ENCODE measurements at places on chromosomes 12 and 14. TPM values are rescaled to one million over a fixed set of nuclear protein-coding genes. Genes with fewer than 3 reads are reported as not detected.

The OR6C2 gene
- not detected for polyA plus RNA-seq

DNA sequence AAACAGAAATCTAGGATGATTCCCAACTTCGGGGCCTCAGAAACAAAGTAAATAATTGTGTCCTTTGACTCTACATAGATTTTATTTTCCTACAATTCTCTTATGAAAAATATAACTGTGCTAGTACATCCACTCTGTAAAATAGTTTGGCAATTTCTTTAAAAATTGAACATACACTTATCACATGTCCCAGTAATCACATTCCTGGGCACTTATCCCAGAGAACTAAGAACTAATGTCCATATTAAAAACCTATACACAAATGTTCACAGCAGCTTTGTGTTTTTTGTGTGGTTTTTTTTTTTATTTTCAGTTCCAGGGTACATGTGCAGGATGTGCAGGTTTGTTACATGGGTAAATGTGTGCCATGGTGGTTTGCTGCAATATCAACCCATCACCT, 99.0 kb downstream of the KCNH5 start:
- no peak for DNase-seq

- no peak for DNase-seq
Observed at GRCh38 chr14:84975241-84975902, 554.6 kb upstream of the FLRT2 start.

DNA sequence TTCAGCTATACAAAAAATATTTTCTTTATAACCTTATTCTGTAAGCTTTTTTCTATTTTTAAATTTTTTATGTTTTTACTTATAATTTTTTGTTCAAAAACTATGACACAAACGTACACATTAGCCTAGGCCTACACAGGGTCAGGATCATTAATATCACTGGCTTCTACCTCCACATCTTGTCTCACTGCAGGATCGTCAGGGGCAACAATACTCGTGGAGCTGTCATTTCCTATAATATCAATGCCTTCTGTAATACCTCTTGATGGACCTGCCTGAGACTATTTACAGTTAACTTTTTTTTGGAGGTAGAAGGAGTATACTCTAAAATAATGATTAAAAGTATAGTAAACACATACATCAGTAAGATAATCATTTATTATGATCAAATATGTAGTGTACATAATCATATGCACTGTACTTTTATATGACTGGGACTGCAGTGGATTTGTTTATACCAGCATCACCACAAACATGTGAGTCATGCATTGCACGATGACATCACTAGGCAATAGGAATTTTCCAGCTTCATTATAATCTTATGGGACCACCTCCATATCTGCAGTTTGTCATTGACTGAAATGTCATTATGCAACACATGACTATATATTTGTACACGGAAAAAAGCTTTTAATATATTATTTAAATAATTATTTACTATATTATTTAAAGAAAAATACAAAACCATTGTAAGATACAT, 18.5 kb upstream of the PMCH start:
- peak; percentile 31 for DNase-seq

GRCh38 chr14:55553791-55554190, 26.2 kb upstream of the KTN1 start:
- no peak for DNase-seq

GRCh38 chr12:52156757-52157565, 34.9 kb downstream of the KRT80 start:
- no peak for DNase-seq

GRCh38 chr14:100723135-100723829, 3.4 kb upstream of the DLK1 start:
- DNase-seq = no peak

- no peak for DNase-seq
Observed at GRCh38 chr12:110741341-110742095, 1.2 kb downstream of the PPP1CC start.

GRCh38 chr12:20822925-20823324, 12.4 kb downstream of the SLCO1B3 start:
- no peak for DNase-seq

DNA sequence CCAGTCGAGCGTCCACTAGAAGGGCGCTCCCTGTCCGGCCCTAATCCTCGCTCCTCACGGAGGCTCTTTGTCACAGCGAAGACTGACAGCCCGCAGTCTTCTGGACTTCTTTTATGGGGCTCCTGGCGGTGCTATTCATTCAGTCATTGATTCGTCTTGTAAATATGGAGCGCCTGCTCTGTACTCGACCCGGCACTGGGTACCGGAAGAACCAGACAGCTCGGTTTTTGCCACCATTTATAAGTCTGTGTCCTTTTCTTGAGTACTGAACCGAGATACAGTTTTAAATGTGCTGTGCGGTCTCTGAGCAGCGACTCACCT, 570 bp downstream of the DMAC2L start:
- no peak for DNase-seq

- no peak for DNase-seq
Observed at GRCh38 chr14:25042362-25043299, 7.3 kb downstream of the STXBP6 start.

DNA sequence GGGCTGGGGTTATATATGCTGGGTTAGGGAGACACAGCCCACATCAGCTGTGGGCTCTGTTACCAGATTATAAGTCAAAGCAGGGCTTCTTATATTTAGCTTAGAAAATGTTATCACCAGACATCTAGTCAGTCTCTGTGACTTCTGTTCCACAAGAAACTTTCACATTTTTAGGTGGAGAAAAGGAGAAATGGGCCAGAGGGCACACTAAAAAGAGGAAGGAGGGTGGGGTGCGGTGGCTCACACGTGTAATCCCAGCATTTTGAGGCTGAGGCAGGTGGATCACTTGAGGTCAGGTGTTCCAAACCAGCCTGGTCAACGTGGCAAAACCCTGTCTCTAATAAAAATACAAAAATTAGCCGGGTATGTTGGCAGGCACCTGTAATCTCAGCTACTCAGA, 28.0 kb upstream of the SLC38A1 start:
- no peak for DNase-seq

DNA sequence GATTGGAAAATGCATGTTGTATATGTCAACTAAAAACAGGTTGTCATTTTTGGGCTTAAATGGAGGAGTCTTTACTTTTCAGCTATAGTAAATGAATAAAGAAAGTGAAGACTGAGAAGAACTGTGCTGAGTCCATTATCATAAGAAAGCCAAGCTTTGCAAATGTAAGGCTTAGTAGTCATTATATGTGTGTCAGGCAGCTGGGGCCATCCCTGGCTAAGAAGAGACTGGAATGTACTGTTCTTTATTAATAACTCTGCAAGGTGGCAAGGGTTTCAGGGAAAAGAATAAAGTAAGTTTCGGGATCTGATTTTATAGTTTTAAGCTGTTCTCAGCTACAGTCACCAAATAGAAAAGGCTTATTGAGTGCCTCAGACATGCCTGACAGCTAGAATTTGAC, 48.7 kb downstream of the SRGAP1 start:
- no peak for DNase-seq

The TROAP gene
- polyA plus RNA-seq = 24.8 TPM

The DLK1 gene
- polyA plus RNA-seq = not detected

The PYGL gene
- polyA plus RNA-seq = 36.4 TPM

The CRIP2 gene
- polyA plus RNA-seq = 8.0 TPM

DNA sequence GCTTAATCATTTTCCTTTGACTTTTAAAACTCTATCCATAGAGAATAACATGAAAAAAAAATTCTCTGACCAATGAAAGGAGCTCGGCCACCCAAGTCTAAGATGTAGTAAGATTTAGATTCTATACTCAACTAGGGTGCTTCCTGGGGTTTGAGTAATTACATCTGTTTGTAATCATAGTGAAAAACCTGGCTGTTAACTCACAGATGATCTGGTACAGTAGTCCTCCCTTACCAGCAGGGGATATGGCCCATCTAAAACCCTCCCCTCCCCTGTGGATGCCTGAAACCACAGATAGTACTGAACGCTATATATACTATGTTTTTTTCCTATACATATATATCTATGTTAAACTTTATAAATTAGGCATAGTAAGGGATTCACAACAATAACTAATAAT, 89.2 kb downstream of the DAAM1 start:
- no peak for DNase-seq

GRCh38 chr14:65268594-65268993, 143.9 kb upstream of the FUT8 start:
- no peak for DNase-seq

DNA sequence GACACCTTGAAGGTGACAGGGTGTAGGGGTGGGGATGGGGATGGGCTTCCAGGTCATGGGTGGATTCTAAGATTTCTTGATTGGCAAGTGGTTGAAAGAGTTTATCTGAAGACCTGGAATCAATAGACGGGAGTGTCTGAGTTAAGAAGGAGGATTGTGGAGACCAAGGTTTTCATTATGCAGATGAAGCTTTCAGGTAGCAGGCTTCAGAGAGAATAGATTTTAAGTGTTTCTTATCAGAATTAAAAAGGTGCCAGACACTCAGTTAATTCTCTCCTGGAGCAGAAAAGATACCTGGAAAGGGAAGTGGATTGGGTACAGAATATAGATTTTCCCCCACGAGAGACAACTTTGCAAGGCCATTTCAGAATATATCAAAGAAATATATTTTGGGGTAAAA, 211.7 kb upstream of the PRICKLE1 start:
- DNase-seq = no peak

DNA sequence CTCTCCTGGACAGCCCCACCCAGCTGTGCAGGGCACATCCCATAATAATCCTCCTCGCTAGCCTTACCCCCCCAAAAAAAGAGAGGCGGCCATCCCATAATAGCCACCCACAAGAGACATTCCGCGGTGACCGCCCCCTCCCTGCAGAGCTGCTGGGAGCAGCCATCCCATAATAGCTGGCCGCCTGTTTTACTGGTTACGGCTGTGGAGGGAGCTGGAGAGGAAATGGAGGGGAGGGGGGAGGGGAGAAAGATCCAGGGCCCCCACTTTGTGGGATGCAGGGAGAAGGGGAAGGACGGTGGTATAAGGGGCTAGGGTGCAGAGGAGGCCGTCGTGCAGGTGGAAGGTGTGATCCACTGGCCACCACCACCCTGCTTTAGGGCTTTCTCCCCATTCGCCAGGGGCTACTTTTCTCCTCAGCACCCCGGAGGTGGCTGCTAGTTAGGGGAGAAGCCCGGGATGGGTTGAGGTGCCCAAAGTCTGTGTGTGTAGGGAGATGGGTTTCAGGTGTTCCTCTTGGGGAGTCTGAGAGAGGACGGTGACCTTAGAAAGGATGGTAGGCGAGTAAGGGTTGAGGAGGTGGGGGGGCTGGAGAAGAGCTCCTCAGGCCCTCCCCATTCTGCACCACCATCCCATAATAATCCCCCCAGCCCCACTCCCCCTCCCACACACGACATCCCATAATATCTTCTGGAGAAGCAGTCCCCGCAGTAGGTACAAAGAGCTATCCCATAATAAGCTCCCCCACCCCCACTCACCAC, 6.0 kb upstream of the CHD4 start:
- DNase-seq = peak; percentile 54

GRCh38 chr12:109653890-109654289, 59.7 kb upstream of the FAM222A start:
- DNase-seq = no peak

The TAS2R50 gene
- not detected for polyA plus RNA-seq

The SLC25A29 gene
- 16.4 TPM for polyA plus RNA-seq

- DNase-seq = no peak
Observed at GRCh38 chr12:85575120-85576096, 260.8 kb downstream of the RASSF9 start.

DNA sequence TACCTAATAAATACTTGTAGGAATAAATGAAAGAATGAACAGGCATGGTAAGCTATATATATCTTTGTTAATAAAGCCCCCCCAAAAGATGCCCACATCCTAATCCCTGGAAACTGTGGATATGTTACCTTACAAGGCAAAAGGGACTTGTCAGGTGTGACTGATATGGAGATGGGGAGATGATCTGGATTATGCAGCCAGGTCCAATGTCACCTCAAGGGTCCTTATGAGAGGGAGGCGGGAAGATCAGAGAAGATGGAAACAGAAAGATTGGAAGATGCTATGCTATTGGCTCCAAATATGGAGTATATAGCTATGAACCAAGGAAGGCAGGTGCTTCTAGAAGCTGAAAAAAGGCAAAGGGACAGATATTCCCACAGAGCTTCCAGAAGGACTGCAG, 3.4 kb downstream of the RBM19 start:
- no peak for DNase-seq

GRCh38 chr12:104750061-104750460, 208.0 kb downstream of the SLC41A2 start:
- DNase-seq = peak; percentile 23

DNA sequence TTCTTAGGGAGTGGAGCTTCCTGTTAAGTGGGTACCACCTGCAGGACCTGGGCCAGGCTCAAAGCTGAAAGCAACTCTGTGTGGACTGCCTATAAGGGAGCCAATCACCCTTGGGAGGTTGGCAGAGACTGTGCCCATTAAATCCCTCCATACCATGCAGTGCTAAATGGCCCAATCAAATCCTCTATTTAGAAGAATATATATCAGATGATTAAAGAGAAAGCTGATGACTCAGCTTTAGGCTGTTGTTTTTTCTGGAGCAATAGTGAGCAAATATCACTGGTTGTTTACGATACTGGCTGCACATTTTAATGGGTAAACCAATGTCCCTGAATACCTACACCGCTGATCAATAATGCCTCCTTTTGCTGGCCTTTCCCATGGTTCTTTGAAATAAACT, 101.3 kb downstream of the TMX1 start:
- DNase-seq = no peak

- DNase-seq = no peak
Observed at GRCh38 chr12:109126784-109127183, 10.4 kb downstream of the ACACB start.

GRCh38 chr12:29088611-29089219, 60.4 kb upstream of the FAR2 start:
- no peak for DNase-seq

DNA sequence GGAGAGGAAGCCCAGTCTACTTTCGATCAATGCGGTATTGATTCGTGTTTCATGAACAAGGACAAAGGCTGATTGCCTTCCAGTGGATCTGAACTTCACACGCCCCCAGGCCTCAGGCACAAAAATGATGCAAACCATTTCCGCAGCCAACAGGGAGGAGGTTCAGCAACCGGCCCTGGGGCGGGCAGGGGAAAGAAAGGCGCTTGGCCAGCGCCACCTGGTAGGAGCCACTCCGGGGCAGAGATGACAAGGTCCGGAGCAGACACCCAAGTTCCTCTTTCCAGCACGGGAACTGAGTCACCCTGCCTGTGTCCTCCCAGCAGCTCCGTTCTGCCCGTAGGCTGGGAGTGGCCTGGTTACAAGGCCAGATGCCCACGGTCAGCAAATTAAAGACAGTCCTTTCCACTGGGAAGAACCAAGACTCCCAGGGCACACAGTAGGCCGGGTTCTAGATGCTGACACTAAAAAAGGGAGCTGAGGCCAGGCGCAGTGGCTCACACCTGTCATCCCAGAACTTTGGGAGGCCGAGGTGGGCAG, 136.3 kb downstream of the SCARB1 start:
- DNase-seq = peak; percentile 50

The TMEM119 gene
- 80.6 TPM for polyA plus RNA-seq
